ENCODE measurements at places on chromosomes 3 and 15. TPM values are rescaled to one million over a fixed set of nuclear protein-coding genes. Genes with fewer than 3 reads are reported as not detected.

Gene ALG3
- 45.8 TPM for total RNA-seq

Gene SMARCC1
- 23.6 TPM for total RNA-seq

Gene DPPA2
- not detected for total RNA-seq

Gene RAD51
- total RNA-seq, result 5.5 TPM

Gene KNG1
- total RNA-seq, result not detected

Gene FOXB1
- total RNA-seq, result not detected

Gene C3orf70
- 0.29 TPM for total RNA-seq

Gene SKOR1
- under 0.01 TPM for total RNA-seq

Gene OR5H15
- not detected for total RNA-seq

Gene CD200
- total RNA-seq, result 8.9 TPM
